NCI-H1105 treated with DMSO at 0.1 percent for 48 hours (cell line): ENCODE measurements at places on chromosomes 3 and 15.
A peak's percentile ranks its signal among the peaks of the same experiment; 100 is the strongest.

- DNase-seq: no peak
Observed at GRCh38 chr3:39383045-39383880, at the start of gene SLC25A38. Gene SLC25A38, plus strand, starts transcription at chr3:39383370. Its CDS starts 355 bp downstream, at chr3:39383725.

DNA sequence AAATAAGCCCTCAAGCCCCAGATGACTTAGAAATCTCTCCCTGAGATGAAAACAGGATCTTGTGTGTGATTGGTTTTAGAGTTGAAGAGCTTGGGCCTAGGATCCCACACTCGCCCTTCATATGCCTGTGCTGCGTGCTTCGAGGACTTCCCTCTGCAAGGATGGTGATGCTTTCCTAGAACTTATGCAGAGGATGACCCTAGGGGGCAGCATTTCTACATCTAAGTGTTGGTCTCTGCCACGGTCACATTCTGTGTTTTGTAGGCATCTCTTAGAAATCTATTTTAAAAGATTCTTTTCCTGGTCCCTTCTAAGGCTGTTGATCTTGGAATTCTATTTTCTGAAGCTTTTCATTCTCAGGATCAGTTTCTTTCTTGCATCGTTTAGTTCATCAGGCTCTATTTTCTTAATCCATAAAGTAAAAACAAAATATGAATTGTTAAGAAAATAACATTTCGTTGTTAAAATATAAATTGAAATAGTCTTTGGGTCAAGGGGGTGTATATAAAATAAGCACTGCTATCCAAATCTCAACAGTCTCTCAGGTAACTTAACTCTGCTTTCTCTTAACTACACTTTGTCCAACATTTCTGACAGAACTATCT lies 45.7 kb downstream of the WDR76 start:
- DNase-seq: peak; percentile 19

DNA sequence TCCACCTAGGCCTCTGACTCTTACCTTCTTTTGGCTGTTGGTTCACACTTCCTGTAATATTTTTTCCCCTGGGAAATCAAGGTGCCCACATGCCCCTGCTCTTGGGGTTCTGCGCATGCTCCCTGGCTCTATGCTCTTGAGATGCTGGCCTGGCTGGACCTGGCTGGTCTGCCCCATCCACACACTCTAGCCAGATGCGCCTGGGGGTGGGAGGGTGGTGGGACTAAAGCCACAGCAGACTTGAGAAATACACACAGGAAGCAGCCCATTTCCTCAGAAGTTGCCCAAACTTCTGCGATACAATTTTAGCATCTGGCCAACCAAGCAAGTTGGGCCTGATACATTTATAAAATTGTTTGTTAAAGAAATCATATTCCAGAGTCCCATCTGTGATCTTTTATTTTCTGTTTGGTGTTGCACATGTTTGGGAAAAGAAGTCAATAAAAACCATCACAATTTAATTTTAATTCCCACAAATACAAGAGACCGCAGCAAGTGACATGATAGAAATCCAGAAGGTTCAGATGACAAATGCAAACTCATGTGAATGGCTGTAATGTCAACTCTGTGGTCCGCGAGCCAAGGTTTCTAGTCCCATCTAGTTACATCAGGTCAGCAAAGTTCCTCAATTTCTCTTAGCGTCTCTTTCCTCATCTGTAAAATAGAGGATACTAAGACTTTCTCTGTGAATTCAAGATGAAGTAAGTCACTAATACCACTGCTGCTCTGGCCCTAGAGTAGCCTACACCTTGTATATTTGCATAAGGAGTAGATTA lies 55.9 kb upstream of the MEF2A start:
- no peak for DNase-seq

GRCh38 chr3:98581474-98581873 lies 11.9 kb downstream of the CPOX start:
- no peak for DNase-seq

- no peak for DNase-seq
Observed at GRCh38 chr3:143439817-143440216, 320.2 kb downstream of the CHST2 start.

GRCh38 chr15:59394166-59394661 lies 21.5 kb upstream of the MYO1E start:
- no peak for DNase-seq

DNA sequence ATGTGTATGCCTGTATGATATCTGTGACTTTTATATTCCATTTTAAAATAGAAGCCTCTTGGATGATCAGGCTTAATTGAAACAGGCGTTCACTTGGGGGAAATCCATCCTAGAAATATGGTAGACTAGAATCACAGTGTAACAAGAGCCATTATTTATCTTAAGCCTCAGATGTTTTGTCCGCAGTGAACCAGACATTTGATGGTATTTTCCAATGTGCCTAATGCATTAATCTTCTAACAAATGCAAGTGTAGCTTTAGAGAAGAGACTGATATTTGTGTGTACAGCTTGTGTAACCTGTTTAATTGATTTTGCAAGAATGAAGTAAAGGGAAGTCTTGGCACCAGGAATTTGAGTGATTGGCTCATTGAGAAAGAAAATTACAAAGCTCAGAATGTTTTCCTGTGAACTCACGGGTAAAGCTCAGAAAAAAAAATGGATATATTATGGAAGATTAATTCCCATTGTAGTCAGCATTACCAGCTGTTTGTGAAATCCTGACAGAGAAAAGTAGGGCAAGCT lies 155.7 kb downstream of the SV2B start:
- no peak for DNase-seq

- DNase-seq: no peak
Observed at GRCh38 chr3:156059950-156060501, 60.4 kb upstream of the KCNAB1 start.

- DNase-seq: no peak
Observed at GRCh38 chr15:80864666-80865065, 85.5 kb downstream of the CEMIP start.

DNA sequence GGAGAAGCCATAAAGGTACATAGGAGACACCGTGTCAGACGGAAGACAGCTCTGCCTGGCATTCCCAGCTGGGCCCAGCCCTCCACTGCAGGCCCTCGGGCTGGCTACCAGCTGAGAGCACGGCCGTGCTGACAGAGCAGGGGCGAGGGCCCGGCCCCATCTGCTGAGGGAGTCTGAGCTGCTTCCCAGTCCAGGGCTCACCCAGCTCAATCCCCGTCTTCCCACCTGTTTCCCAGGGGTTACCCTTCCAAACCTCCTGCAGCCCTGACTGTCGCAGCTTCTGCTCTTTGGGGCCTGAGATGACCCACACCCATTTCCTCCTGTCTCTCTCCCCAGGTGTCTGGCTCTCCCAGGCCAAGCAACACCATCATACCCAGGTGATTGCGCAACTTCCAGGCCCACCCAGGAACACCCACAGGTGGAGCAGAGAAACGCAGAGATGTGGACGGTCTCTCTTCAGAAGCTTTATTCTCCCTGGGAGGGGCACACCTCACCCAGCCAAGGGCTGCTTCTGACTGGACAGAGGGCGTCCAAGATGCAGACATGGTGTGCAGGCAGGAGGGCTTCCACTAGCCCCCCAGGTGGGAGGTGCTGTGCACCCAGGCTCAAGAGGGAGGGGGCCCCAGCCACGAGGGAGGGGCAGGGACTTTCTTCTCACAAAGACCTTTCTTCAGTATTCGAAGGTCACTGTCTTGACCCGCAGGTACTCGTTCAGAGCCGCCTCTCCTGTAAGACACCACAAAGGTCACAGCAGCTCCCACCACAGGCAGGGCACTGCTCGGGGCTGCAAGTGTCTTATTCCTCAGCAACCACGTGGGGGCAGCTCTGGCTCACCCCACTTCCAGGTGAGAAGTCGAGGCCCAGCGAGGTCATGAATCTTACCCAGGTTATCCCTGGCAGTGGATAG lies 19.4 kb upstream of the SLC41A3 start:
- no peak for DNase-seq

GRCh38 chr3:3605226-3605625 lies 194.0 kb upstream of the LRRN1 start:
- DNase-seq: no peak

- DNase-seq: no peak
Observed at GRCh38 chr3:127418560-127419147, 130.8 kb upstream of the PRR20G start.

- no peak for DNase-seq
Observed at GRCh38 chr15:98878862-98879261, 128.7 kb downstream of the PGPEP1L start.

DNA sequence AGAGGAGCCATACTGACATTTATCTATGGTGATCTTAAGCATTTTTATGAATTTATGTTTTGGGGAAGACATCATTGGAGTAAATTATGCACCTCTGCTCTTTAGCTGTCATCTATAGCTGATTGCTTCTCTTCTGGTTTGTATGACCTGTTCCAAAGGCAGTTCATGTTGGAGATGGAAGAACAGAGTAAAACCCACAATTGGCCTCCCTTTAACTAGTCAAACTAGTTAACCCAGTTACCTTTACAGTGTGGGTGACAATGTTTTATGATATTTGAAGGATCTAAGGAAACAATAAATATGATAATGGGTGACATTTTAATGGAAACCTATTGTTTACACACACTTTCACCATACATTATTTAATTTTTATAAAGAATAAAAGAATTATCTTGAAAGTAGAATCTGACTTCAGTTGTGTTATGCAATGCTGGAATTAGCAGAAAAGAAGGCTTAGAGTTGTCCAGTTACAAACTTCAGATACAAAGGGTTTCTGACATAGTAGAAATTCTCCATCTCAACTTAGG lies 263.5 kb downstream of the NFKBIZ start:
- DNase-seq: no peak

DNA sequence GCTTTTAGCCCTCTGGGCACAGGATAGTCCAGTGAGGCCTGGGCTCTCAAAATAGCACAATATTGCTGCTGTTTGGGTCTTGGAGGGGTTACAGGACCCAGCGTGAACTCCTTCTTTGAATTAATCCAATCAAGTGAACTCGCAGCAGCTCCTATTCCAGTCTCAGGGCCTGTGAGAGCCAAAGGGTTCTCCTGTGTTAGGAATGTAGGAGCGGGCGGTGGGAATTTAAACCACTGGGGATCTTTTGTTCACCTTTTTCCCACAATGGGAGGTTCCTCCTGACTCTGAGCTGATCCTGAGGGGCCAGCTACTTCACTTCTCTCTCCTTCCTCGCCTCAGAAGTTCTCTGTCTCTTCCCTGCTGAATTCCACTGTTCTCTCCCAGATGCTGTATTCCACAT lies 504.0 kb downstream of the UNC13C start:
- no peak for DNase-seq

DNA sequence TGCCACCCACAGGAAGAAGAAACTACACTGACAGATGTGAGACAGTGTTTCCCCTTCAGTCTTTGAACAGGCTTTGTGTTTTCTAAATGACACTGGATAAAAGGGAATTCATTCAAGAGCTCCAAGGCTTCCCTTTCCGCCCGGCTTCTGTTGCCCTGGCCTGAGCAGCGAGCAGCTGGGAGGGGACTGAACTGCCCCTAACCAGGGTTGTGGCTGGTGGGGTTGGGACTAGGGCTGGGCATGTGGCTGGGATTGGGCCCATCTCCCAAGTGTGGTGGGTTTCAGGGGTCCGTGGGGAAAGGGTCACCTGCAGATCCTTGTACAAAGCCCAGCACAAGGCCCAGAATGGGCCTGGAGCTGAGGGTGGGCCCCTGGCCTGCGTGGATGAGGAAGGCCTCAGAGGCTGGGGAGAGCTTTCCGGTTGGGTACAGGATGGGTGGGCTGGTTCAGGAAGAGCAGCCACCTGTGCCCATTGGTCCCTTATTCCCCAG lies 10.4 kb downstream of the VILL start:
- no peak for DNase-seq

DNA sequence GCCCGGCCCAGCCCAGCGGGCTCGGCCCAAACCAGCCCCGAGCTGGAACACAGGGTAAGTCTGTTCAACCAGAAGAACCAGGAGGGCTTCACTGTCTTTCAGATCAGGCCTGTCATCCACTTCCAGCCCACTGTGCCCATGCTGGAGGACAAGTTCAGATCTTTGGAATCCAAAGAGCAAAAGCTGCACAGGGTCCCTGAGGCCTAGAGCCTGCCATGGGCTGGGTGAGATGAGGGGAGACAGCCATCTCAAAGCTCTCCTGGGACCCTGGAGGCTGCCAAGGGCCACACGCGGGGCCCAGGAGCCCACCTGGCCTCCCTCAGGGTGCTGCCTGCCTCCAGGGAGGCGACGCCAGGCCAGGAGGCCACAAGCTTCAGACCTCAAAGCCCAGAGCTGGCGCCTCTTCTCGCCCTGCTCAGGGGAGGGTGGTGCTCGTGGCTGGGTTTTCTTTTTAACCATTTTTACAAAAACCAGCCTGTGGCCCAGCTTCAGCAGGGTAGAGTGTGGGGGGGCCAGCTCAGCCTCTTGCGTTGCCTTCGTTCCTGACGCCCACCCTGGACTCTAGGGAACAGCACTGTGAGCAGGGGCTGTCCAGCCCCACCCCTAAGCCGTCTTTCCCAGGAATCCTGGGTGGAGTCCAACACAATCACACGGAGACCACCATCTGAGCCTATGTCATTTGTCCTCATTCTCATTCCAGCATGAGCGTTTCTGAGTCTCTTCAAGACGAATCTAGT lies 107.0 kb downstream of the ETFA start:
- no peak for DNase-seq

GRCh38 chr3:171289291-171289690 lies 170.9 kb downstream of the TNIK start:
- DNase-seq: no peak

GRCh38 chr15:67465196-67465952 lies 55.6 kb upstream of the C15orf61 start:
- no peak for DNase-seq

DNA sequence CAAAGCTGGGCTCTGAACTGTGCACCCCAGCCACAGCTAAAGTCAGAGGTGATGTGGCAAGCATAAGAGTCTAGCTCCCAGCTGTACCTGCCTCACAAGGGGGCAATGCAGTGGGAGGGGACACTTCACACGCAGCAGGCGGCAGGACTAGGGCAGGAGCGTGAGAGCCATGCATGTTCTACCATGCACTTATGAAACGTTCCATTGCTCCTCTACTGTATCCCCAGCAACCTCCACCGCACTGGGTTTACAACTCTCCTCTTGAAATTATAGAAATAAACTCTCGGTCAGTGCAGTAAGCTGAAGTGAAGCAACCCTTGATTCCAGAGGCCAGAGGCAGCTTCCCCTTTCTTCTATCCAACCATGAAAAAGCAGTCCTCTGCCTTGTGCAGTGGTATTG lies 298.6 kb upstream of the STT3B start:
- DNase-seq: no peak

- DNase-seq: no peak
Observed at GRCh38 chr3:115659253-115660220, 36.2 kb downstream of the GAP43 start.

DNA sequence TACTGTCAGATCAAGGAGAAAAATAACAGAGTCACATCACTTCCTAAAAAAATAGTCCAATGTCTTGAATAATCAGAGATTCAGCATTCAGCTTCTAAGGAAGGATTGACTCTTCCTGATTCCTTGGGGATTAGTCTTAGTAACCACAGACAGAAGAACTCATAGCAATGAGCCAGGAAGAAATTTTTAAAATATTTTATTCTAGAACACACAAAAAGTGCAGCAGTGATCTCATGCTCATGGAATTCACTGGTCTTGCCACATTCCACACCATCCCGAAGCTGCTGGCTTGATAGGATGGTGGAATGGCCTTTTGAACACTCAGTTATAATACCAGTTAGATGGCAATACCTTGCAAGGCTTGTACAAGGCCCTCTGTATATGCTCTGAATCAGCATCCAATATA lies 43.0 kb upstream of the ABI3BP start:
- no peak for DNase-seq
